ENCODE measurements at places on chromosomes 4 and X. TPM values are rescaled to one million over a fixed set of nuclear protein-coding genes. Genes with fewer than 3 reads are reported as not detected.

DNA sequence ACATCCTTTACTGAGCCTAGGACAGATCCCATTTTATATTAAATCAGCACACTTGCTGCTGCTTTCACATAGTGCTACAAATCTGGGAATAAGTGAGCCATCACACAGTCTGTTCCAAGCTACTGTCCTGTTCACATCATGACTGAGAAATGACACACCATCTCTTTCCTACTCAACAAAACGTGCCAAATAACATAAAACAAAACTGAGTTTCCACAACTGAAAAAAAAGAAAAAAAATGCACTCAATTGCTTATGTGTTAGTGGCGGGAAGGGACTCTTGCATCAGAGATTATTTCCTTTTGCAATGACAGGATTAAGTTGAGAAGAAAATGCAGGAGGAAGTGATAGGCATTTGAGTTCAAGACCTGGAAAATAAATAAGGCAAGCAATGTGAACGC lies 109.0 kb downstream of the SHROOM4 start:
- DNase-seq, result no peak

The TEX13B gene
- total RNA-seq, result not detected

DNA sequence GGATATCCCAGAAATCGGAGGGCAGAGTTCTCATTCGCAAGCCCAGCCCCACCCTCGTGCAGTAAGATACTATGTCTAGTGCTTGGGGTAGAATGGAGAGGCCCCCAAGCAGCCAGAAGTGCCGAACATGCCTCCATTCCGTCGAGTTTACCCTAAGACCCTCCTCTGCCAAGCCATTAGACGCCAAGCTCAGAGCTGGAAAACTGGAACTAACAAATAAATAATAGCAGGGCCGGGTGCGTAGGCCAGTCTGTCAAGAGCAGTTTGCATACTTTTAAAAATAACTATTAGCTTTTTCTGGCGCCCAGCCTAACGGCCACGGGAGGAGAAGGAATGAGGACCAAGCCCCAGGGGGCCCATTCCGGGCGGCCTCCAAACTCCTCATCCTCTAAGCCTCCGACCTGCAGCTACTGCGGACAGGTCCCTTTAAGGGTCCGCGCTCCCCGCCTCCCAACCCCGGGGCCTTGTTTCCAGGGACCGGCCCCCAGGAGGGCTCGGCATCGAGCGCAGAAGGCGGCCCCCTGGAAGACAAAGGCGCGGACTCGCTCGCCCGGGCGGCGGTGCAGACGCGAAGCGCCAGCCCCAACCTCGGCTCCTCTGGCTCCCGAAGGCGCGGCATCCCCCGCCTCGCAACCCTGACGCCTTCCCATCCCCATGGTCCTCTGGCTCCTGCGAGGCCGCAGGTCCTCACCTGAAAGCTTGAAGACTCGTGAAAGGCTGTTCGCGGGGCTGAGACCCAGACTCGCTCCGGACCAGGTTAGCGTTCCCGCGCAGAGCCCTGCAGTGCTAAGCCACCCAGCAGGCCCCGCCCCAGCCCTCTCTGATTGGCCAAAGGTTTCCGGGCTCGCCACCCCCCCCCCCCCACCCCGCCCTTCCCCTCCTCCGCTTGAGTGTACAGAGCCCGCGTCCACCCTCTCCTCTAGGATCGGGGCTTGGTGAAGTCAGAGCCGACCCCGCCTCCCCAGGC lies at the start of gene TMSB15A:
Gene TMSB15A (minus strand): TSS at position 765 of the 967 bp plus-strand sequence.
- peak; percentile 84 for DNase-seq

- DNase-seq, result peak; percentile 43
Measured at GRCh38 chrX:22081475-22082092, 49.5 kb downstream of the PHEX start.

- DNase-seq, result no peak
Measured at GRCh38 chr4:34633241-34633640, 1611.1 kb downstream of the ARAP2 start.

The STBD1 gene
- 1.6 TPM for total RNA-seq

The NAP1L2 gene
- 12.2 TPM for total RNA-seq

- no peak for DNase-seq
Measured at GRCh38 chr4:186693159-186693815, 30.4 kb downstream of the FAT1 start.

The NPY2R gene
- total RNA-seq, result 0.04 TPM

GRCh38 chrX:53241558-53241957 lies 16.6 kb upstream of the KDM5C start:
- no peak for DNase-seq

DNA sequence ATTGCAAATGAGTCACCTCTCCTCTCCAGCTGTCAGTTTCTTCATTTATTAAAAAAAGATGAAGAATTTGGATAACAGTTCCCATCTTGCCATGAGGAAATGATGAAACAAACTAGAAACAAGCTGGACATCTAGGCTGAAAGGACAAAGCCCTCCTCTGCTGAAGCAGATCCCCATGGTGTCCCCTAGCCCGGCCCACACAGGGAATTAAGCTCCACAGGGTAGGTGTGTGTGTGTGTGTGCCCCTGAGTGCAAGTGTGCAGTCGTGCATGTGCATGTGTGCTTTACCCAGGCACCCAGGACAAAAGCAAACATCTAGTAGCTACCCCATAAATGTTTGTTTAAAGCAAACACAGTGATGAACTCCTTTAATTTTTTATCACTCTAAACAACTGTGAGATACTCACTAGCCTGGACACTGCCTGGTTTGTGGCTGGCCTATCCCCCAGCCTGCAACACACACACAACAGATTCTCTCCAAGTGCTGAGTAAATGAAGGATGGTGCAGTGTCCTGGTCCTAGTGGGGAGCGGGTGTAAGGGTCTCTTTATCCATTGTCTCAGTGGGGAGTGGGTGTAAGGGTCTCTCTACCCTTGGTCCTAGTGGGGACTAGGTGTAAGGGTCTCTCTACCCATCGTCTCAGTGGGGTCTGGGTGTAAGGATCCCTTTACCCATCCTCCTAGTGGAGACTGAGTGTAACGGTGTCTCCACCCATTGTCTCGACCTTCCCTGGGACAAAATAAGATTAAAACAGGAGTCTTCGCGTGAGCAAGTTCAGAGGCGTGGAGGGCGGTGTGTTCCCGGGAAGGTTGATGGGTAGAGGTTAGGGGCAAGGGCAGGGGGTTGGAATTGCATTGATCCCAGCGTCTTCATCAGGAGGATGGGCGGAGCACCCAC lies 688 bp upstream of the EVC start:
- peak; percentile 76 for DNase-seq

DNA sequence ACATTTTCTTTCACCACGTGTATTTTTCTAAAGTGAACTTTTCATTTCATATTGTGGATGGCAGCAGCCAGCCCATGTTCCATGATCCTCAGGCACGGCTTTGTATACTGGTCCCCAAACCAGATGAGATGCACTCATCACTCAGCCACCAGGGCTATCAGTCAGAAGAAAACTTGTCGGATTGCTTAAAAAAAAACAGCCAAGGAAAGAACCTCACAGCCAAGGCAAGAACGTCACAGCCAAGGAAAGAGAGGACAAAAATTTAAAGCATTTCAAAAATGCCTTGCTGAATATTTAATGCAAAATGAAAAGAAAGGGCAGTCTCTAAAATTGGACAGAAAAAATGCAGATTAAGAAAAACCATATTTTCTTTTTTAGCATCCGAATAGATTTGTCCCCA lies 333.3 kb downstream of the PDGFC start:
- no peak for DNase-seq

DNA sequence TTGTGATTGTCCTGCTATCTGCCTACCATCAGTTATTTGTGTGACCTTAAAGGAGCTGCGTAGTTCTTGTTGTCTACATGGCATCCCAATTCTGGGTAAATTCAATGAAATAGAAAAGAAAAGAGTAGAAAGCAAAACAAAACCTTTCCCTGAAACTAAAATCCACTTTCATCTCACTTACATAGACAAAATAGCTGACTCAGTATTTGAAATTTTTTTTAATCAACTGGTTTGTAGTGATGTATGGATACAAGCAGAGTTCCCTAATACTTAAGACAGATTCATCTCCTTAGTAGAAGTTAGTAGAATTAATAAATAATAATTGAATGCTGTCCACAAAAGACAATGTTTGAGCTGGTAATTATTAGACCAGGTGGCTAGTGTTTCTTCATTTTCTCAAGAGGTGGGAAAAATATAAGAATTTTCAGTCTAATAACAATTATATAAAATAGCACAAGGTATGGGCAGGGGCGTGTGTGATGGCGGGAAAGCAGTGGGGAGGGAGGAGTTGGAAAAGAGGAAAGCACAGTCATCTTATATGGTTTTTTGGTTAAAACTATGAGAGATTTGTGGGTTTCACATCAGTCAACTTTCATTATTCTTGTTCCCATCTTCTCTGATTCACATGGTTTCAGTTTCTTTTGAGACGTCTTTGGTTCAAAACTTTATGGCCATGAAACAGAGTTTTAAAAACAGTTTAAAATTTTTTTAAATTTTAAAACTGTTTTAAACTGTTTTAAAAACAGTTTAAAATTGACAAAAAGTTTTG lies 275.2 kb downstream of the SPRY1 start:
- DNase-seq, result no peak
